Activated CD8-positive, alpha-beta memory T cell treated with anti-CD3 and anti-CD28 coated beads for 48 hours (primary cell): ENCODE measurements at places on chromosomes 1 and 21.

DNA sequence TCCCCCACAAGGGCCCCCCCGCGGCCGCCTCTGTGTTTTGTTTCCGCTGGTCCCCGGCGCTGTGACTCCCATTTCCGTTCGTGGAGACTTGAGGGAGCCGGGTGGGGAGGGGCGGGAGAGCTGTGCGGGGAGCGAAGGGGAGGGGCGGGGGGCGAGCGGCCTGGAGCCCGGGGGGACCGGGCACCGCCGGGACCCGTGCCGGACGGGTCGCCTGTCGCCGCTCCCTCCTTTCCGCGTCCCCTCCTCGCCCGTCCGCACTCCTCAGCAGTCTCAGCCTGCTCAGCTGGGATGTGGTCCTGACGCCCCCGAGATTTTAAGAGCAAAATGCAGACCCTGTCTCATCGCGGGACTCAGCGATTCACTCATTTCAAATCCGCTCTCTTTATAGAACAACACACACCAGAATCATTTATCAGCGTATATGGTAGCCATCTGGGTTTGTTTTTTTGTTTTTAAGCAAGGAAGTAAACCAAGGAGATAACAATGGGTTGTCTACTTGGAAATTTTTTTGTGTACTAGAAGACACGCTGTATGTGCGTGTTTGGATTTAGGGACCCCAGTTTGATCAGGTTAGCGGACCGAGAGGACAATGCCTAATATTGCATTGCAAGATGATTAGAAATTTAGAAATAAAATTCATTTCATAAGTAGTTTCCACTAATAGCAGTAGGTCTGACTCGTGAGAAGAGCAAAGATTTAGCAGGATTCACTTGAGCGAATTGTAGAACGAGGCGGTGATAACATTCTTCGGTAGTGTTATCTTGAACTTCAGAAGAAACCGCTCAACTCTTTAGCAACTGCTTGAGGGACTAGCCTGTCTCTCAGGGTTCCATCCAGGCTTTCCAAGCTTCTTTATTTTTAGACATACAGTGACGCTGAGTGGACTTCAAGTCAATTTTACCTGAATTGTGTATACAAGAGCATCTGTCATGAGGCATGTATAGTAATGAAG, 1.1 kb downstream of the GABPA start:
- DNase-seq, result no peak

DNA sequence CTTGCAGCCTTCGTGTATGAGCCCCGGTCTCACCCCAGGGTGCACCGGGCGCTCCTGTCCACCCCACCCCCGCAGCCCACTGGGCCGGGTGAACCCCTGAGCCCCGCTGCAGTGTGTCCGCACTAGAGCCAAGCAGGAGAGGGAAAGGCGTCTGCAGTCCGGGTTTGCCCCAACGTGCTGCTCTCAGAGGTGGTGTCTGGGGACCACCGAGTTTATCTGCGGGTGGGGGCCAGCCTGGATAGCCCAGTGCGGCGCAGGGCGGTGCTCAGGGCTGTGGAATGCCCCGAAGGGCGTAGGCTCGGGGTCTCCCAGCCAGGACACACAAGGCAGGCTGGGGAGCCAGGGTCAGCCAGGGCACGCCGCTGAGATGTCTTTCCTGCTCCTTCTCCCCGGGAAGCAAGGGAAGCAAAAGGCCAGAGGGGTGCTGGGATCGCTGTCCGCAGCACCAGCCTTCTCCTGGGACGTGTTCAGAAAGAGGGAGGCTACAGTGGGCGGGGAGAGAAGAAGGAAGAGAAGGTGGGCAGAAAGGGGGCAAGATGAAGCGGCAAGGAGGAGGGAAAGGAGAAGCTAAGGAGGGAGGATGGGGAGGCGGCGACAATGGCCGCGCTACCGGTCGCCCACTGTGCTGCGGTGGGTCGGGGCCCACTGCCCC, 56.6 kb downstream of the MAB21L3 start:
- DNase-seq, result no peak

DNA sequence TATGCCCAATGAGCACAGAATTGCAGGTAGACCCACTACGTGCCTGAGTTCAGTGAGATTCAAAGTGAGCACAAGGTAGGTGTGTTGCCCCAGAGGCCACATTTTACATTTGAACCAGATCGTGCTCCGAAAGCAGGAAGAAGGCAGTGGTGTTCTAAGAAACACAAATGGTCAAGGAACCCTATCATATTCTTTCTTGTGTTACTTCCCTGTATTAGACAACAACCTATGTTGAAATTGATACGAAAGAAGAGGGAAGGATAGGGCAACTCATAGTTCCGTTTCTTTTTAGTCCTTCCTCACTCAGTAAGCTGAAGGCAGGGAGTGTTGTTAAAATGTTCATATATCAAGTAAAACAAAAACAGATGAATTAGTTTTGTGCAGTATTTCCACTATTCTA, 33.9 kb downstream of the OLFML2B start:
- DNase-seq, result no peak

DNA sequence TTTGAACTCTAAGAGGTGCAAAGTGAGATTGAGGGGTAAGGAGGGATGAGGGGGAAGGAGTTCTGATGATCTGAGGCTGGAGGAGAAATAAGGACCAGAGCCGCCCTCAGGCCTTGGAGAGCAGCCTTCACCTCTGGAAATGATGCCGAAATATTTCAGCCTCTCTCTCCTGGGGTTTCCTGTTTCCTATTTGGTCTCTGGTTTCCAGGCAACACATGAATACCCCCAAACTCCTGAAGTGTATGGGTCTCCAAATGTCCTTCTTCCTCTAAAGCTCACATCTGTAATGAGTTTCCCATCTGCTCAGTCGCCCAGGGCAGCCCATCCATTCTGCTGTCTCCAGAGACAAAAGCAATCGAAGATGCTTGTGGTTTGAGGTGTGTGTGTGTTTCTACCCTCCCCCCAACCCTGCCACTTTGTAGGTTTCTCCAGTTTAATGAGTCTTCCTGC, 52.0 kb upstream of the FAM20B start:
- DNase-seq, result no peak

DNA sequence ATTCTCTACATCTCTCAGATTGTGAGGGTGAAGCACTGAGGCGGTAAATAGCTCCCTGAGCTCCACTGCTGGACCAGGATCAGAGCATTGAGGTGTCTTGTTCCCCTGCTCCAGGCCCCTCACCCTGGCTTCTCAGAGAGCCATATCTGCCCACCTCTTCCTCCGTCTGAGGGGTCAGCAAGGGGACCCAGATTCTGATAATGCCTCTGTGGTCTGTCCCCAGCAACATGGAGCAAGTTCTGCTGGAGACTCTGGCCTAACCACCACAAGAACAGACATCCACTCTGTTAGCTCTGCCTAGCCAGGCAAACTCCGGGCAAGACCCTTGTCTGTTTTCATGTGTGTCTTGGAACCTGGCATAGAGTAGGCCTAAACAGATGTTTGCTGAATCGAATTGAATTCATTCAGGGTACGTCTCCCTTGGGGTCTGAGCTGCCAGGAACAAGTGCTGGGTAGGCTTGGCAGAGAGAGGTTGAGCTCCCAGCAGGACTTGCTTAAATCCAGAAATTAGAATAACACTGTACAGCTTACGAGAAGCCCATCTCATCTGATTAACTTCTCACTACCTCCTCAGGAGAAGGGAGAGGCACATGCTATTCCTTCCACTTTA, 2.3 kb downstream of the TRAF5 start:
- DNase-seq, result no peak

DNA sequence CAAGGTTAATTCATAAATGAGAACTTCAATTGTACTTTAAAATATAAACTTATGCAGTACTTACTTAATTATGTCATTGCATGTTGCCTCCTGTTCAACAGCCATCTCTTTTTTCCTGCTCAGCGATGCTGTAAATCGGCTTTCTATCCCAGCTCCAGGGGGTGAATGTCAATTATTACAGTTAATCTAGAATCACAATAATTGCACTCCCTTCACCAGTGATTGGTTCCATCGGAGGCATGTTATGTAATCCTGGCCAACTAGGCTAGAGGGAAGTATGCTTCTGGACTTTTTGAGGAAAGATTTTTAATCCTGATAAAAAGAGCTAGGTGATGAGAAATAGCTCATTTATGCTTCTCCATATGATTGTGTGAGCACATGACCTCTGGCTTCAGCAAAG, 53.8 kb upstream of the SGIP1 start:
- no peak for DNase-seq

DNA sequence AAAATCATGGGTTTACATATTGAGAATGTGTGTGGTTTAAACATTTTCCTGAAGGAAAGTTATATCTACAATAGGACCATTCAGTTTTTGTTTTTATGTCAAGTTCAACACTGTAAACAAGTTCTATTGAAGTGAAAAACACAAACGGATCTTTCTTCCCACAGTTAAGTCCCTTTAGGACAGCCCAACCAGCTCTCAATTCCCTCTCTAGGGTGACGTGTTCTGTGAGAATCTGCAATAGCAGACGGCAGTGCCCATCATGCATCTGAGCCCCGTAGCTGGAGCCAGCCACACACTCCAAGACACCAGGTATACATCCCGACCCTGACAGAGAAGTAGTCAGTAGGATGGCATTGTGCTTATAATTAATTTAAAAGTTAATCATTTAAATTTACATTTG, 26.3 kb upstream of the IVNS1ABP start:
- no peak for DNase-seq

GRCh38 chr1:218742467-218743262, 397.5 kb downstream of the TGFB2 start:
- no peak for DNase-seq

DNA sequence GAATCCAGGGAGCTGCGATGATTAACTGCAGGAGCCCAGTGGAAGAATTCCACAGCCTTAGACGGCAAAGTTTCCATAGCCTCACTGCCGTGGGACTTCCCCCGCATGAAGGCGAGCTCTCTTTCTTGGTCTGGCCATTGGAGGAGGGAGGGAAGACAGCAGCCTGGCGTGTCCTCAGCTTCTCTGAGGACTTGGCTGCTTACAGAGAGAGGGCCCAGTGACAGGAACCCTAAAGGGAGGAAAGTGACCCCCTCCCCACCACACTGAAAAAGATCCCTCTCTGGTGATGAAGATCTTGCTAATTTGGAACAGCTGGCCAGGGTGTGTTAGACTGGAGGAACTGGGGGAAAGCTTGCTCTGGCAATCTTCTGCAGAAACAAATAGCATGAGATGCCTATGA, 41.0 kb downstream of the ATP2B4 start:
- no peak for DNase-seq

- no peak for DNase-seq
Observed at GRCh38 chr1:243596431-243597062, 253.5 kb downstream of the AKT3 start.

- no peak for DNase-seq
Observed at GRCh38 chr1:31414980-31415370, 2.0 kb downstream of the SERINC2 start.

DNA sequence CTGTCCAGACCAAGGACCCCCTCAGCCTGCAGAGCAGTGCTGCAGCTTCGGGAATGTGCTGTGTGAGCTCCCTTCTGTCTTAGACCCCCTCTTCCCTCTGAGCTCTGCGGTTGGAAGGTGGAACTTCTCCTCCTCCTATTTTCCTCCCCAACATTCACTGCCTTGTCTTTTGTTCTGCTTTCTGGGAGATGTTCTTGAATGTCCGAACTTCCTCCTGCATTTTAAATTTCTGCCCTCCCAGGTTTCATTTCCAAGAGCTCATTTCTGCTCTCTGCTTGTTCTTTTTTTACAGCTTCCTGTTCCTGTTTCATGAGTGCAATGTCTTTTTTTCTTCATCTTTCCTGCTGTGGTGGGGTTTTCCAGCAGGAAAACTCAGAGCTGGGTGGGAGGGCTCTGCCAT, 29.3 kb downstream of the RRP1 start:
- no peak for DNase-seq

- DNase-seq, result no peak
Observed at GRCh38 chr1:33094971-33095604, 14.1 kb downstream of the AZIN2 start.
